ENCODE measurements at places on chromosomes 2 and 18. TPM values are rescaled to one million over a fixed set of nuclear protein-coding genes. Genes with fewer than 3 reads are reported as not detected.

ADGRF3 gene
- under 0.01 TPM for total RNA-seq

DNA sequence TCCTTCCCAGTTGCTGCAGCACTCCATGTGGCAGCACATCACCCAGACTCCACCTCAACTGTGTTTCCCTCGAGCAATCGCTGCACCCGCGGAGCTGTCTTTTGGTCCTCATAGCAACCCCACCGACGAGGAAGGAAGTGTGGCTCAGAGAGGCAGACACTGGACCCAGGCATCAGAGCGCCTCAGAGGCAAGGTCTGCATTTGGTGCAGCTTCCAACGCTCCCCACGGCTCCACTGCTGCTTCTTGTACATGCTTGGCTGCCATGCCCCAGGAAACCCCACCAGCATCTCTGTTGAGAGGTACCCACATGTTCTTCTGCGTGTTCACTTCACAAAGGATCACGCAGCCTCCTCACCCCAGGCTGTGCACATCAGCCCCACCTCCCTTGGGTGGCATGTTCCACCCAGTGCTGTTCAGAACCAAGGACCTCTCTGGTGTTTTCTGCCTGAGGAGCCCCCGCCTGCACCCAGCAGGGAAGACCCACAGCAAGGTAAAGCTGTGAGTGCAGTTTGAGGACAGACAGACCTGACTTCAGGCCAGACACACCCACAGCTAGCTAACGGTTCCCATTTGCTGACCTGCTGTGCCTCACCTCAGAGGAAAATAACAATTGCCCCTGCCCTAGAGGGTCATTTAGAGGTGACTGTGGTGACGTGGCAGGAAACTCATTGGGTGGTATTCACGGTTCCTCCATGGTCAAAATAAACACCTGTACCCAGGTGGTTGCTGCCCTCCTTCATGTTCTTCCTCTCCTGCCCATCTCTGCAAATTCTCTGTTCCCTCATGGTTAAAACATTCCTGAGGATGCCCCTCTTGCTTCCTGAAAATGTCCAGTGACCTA lies 326.3 kb upstream of the MYT1L start:
- DNase-seq = no peak

PDE1A gene
- total RNA-seq = 1.7 TPM

DNA sequence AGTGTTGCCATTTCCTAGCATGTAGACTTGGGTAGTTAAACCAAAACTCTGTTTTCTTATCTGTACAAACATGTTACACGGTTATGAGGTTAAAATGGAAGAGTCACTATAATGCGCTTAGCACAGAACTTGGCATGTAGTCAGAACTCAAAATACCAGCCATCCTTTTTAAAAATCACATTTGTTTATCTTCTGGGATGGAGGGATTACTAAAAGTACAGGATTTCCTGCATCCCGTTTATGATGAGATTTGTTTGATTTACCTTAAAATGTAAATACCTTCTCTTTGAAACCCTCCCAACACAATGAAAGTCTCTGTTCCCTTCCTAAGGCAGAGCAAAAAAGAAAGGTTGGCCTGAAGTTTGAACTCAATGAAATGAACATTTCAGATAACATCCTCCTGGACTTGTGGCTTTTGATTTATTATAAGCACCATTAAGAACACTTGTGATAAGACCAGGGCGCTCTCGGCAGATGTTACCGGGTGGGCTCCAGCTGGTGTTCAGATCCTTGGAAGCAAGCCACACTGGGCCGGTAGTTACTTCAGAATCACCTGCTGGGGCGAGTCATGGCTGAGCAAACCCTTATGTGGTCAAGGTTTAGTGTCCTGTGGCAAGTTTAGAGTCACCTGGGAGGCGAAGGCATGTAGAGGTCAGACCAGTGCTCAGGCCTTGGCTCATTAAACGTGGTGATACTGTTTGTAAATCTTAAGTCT lies 105.7 kb downstream of the MGAT5 start:
- DNase-seq = peak; percentile 92

CGREF1 gene
- total RNA-seq = under 0.01 TPM

DNA sequence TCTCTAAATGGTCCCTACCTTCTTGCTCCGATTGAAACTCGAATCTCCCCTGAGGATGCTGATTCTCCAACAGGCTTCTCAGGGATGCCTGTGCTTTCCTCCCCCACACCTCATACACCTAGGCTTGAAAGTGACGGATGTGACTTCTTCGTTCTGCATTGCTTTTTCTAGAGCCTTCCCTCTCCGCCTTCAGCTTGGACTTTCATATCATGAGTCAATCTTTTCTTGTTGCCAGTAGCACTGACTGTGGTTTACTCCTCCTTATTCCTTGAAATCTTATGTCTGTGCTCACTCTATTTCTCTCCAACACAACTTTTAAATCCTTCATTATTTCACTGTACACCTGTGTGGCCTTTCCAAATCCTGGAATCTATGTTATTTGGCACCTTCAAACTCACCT lies 451.4 kb downstream of the TMX3 start:
- DNase-seq = peak; percentile 25

IL36B gene
- total RNA-seq = not detected

GRCh38 chr2:166867874-166868514 lies 20.3 kb upstream of the XIRP2 start:
- DNase-seq = no peak

ANKRD36C gene
- 39.0 TPM for total RNA-seq

GRCh38 chr2:64910972-64911433 lies 78.2 kb upstream of the SLC1A4 start:
- DNase-seq = peak; percentile 24

DNA sequence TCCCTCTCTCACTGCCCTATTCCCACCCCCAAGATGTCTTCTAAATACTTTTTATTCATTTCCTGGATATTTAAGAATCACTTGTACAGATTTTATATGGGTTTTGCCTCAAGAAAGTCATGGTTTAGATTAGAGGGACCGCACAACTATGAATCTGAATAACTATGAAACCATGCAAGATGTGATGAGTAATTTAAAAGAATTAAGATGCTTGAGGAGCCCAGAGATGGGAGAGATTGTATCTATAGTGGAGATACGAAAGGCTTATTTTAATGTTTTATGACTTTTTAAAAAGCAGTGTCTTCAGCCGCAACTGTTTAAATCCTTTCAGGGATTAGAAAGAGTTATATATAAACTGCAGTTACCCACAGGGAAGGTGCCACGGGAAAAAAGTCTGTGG lies 324.1 kb downstream of the LPIN1 start:
- DNase-seq = peak; percentile 79

DNA sequence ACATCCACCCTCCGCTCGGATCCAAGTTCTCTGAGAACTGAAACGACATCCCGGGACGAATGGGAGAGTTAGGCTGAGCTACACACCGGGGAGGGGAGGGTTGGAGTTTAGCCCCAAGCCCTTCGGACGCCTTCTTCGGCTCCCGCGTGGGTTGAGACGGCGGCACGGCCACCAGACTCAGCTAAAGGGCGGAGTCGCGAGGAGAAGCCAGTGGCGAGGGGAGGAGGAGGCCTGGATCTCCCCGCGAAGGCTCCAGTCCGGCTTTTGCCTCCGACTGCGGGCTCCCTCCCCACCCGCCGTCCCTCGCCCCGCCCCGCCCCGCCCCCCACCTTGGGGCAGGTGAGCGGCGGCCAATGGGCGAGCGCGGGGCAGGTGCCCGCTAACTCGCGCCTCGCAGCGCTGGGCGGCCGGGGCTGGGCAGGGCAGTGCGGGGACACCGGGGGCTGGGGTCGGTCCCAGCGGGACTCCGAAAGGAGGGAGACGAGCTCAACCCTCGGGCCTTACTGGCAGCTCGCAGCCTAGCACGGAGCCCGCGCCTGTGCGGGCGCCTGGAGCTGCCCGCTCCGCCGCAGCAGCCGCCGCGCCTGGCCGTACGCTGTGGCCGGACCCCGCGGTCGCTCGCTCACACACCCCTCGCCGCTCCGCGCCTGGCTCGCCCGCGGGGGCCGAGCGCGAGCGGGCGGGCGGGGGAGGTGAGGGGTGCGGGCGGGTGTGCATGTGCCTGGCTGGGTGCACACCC lies at the start of gene EMX1:
Gene EMX1 (plus strand): TSS at position 382 of the 739 bp plus-strand sequence. CDS start 334 bp downstream, at position 716.
- no peak for DNase-seq

DNA sequence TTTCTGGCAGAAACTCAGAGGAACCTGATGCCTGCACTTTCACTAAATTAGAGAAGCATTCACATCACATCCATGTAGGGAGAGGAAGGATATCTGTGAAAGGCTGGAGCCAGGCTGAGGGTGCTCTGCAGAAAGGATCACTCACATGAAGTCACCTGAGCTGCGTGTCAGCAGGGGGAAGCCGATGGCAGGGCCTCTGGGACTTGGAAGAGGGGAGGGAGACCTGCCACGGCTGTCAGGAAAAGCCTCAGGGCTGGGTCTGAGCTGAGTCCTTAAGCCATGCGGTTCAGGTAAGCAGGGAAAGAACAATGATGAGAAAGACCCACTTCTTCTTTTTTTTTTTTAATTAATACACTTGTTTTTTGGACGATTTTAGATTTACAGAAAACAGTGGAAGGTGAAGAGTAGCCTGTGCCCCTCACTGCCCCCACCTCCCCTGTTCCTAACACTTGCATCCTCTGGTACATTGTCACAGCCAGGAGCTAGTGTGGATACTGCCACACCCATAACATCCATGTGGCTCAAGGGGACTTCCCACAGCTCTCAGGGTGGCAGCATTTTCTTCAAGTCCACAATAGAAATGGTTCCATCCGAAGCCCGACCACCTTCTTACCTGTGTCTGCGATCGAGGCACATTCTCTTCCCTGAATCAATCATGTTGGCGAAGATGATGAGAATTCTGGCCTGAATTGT lies 156.5 kb upstream of the TPO start:
- DNase-seq = no peak

Measured in fibroblast of villous mesenchyme (primary cell).